A549 treated with GW870086 at 1 μM for 4 hours (cell line): ENCODE measurements at places on chromosomes 2 and 18. TPM values are rescaled to one million over a fixed set of nuclear protein-coding genes. Genes with fewer than 3 reads are reported as not detected.

The NEU2 gene
- total RNA-seq = not detected in 5 replicates

The PROC gene
- 4.0 to 4.6 TPM (median 4.2 TPM) in 5 replicates for total RNA-seq

The KCNJ13 gene
- not detected in 5 replicates for total RNA-seq

The ELMOD3 gene
- total RNA-seq = 10.4 to 13.1 TPM (median 12.4 TPM) in 5 replicates

The EPG5 gene
- 3.1 to 4.0 TPM (median 3.6 TPM) in 5 replicates for total RNA-seq

The DNAH7 gene
- 0.54 to 1.8 TPM (median 1.4 TPM) in 5 replicates for total RNA-seq

The VPS4B gene
- total RNA-seq = 16.4 to 22.1 TPM (median 20.3 TPM) in 5 replicates

The TTR gene
- 0.32 to 0.58 TPM (median 0.38 TPM) in 3 of 5 replicates, not detected in the others for total RNA-seq

The ABCB11 gene
- total RNA-seq = 0.01 to 0.05 TPM (median 0.03 TPM) in 4 of 5 replicates, not detected in the other

The DYSF gene
- total RNA-seq = 0.50 to 0.97 TPM (median 0.70 TPM) in 5 replicates

The GAD1 gene
- total RNA-seq = 0.38 to 0.71 TPM (median 0.53 TPM) in 5 replicates

The GEN1 gene
- 8.9 to 14.4 TPM (median 12.9 TPM) in 5 replicates for total RNA-seq

The TFCP2L1 gene
- total RNA-seq = 6.2 to 7.5 TPM (median 6.9 TPM) in 5 replicates

The ABCG5 gene
- total RNA-seq = not detected in 5 replicates

The ANKRD53 gene
- total RNA-seq = 0.12 TPM in 1 of 5 replicates, not detected in the others

The KYNU gene
- 256 to 305 TPM (median 269 TPM) in 5 replicates for total RNA-seq

The SRD5A2 gene
- total RNA-seq = 0.02 to 0.06 TPM (median 0.05 TPM) in 4 of 5 replicates, not detected in the other

The ESPNL gene
- total RNA-seq = 0.10 to 0.17 TPM (median 0.15 TPM) in 5 replicates

The VAMP8 gene
- total RNA-seq = 15.8 to 18.4 TPM (median 17.3 TPM) in 5 replicates

The MC2R gene
- not detected in 5 replicates for total RNA-seq

The SH3RF3 gene
- total RNA-seq = 0.49 to 0.66 TPM (median 0.57 TPM) in 5 replicates

The AQP4 gene
- 0.09 TPM in 1 of 5 replicates, not detected in the others for total RNA-seq

The GALNT3 gene
- 0.13 TPM in 1 of 5 replicates, not detected in the others for total RNA-seq

The VIL1 gene
- 0.08 to 0.68 TPM (median 0.27 TPM) in 5 replicates for total RNA-seq
